Bone marrow (tissue), 2 donors: ENCODE measurements at places on chromosomes 6 and 20.

DNA sequence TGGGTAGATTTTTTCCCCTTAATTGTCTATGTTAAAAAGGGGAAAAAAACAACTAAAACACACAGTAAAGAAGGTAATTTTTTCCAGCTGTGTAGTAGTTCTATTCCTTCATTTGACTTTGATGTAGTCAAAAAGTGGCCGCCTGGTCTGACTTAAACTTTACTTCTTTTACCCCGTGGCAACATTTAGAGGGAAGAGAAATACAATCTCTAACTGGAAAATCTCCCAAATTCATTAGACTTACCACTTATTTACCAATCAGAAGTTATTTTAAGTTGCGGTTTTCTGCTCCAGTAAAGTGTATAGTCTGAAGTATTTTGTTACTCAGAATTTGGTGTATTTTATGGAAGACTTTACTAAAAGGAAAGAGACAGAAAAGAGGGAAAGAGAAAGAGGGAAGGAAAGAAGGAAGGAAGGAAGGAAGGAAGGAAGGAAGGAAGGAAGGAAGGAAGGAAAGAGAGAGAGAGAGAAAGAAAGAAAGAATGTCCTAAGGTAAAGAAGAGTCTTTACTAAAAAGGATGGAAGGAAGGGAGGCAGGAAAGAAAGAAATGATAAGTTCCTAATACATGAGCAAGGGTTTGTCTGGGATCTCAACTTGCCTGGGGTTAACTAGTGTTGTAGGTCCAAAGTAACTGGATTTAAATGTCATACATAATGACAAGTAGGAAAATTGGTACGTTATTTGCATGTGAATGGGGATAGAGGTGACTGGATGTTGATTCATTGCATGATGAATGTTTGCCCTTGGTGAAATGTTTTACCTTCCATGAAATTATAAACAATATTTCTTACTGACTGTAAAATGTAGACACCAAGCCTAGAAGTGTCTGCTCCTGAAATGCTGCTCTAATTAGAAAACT lies 135.1 kb downstream of the SAMD5 start:
- no peak for DNase-seq

DNA sequence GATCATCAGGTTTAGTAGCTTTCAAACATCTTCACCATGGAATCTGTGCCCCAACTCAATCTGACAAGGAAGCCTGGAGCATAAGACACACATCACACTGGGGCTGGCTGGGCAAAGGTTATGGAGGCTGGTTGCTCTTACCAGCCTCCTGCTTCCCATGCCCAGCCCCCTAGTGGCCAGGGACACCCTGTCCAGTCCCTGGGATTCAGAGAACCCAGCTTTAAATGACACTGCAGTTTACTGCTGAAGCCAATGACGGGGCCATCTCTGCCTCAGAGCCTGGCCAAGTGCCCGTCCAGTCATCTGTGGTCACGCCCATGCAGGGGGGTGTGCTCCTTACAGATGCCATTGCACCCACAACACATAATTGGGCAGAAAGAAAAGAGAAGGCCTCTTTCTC lies 272.9 kb downstream of the SMOC2 start:
- DNase-seq, result no peak

- DNase-seq, result no peak
Observed at GRCh38 chr6:46170357-46171289, at the start of gene ENPP5. ENPP5 (minus strand) TSS chr6:46170980; CDS start chr6:46168262, 2,718 bp downstream.

- DNase-seq, result no peak
Observed at GRCh38 chr6:90026216-90026615, 131.9 kb downstream of the GJA10 start.

GRCh38 chr6:51283723-51284355 lies 465.2 kb downstream of the TFAP2B start:
- no peak for DNase-seq

GRCh38 chr6:147744012-147744411 lies 235.5 kb downstream of the SAMD5 start:
- no peak for DNase-seq

GRCh38 chr6:85551264-85551663 lies 42.4 kb downstream of the SNX14 start:
- DNase-seq, result no peak
